ENCODE measurements at places on chromosomes 4 and X.

DNA sequence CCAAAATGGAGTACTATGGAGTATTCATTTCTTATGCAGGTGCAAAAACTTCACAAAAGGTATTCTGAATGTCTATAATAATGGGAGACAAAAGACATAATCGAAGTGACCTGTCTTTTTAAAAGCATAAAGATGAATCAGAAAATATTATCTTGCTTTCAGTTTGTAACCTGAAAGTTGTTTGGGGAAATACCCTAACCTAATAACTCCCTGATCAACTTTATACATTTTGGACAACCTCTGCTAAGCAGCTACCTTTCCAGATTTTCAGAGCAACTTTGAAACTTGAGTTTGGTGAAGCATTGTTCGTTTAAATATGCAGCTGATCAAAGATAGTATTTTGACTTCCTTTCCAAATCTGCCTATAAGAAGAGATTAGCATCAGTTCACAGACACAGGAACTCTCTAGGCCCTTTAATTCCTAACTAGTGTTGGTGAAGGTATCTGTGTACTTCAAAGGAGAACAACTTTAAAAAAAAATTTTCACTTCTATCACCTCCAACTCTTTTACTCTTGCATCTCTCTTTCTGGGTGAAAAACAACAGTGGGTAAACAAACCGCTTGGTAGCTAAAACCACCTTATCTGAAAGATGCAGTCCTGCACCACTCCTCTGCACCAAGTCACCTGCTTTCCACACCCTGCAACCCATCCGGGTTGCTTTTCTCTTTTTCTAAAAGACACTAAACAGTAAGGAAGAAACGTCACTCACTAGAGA lies 26.5 kb downstream of the CD40LG start:
- DNase-seq, result no peak

GRCh38 chr4:154559494-154560418 lies 3.1 kb upstream of the FGB start:
- no peak for DNase-seq

- DNase-seq, result no peak
These were observed 12.4 kb upstream of the LONRF3 start for GRCh38 chrX:118961866-118962560.

GRCh38 chr4:107069049-107069448 lies 32.9 kb upstream of the DKK2 start:
- no peak for DNase-seq

DNA sequence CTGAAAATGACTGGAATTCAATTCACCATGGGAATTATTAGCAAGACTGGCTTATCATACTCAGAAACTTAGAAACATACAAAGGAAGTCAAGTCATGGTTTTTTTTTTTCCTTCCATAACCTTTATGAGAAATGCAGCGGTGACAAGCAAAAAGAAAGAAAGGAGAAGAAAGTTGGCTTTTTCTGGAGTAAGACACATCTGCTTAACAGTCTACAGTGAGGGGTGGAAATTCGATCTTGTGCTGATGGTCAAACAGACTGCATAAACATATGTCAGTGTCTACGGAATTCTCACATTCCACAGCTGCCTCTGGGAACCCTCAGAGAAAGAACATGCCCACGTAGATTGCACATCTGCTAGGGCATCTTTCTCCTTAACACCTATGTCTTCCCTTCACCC lies 54.6 kb downstream of the PROM1 start:
- DNase-seq, result no peak

GRCh38 chr4:70515367-70516250 lies 2.8 kb upstream of the AMTN start:
- DNase-seq, result no peak

Measured in activated CD8-positive, alpha-beta memory T cell treated with anti-CD3 and anti-CD28 coated beads, Interleukin-2, amount 50 U/mL, for 4 hours (primary cell).